ENCODE measurements at places on chromosomes 6 and 20.

- no peak for DNase-seq
Measured at GRCh38 chr20:32966382-32966781, 37.9 kb downstream of the SUN5 start.

GRCh38 chr6:75023634-75024033 lies 182.2 kb downstream of the COL12A1 start:
- DNase-seq = no peak

DNA sequence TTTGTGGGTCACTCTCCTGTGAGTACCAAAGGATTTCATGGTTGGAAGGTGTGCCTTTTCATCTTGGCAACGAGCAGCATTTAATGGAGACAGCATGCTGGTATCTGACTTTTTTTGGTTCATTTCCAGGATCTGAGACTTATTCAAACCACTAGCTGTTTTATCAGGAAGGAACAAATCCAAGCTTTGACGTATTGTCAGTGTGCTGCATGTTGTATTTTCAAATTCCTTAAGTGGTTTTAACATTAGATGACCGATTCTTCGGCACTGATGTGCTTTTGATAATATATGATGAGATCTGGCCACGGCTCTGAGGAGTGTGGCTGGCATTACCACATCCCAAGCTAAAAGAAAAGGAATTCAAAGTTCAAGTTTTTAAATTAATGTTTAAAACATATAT lies 6.4 kb downstream of the RMND1 start:
- no peak for DNase-seq

DNA sequence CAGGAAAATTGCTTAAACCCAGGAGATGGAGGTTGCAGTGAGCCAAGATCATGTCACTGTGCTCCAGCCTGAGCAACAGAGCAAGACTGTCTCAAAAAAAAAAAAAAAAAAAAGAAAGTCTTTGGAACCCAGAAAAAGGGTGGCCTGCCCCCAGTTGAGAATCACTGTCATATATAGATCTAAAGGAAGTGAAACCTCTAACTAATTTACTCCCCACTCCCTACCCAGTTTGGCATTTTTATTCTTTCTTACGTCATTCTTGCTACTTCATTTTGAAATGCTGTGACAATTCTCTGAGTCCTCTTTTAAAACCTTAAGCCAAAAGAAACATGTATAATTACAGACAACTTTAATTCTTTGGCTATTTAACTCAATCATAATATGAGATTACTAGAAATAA lies 254.8 kb downstream of the CDC5L start:
- no peak for DNase-seq

DNA sequence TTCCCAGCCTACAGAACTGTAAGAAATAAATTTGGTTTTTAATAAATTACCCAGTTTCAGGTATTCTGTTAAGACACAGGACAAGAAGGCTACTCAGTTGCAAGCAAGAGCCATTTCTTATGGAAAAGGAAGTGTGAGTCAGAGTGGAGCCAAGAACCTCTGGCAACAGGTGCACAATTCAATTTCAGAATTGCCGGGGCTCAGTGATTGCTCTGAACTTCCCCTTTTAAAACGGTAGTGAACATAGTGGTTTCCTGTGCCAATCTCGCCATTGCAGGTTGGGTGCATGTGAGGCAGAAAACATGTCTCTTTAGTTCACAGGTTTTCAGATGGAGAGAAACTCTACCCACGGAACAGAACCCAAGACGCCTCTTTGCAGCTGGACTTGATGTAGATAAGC lies 16.4 kb downstream of the PIGT start:
- DNase-seq = no peak

GRCh38 chr6:33329058-33329457 lies 11.5 kb upstream of the ZBTB22 start:
- no peak for DNase-seq

- no peak for DNase-seq
Measured at GRCh38 chr6:147057188-147057587, 147.0 kb upstream of the STXBP5 start.

DNA sequence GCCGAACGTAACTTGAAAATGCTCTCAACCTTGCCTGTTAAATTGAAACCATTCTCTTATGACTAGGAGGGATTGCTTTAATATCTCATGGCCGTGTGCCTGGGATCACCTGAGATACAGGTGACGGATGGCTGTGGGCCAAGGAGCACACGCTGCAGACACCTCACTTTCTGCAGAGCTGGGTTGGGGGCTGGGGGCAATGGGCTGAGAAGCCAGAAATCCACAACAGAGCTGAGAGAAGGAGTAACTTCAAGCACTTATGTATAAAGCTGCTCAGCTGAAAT lies 170.9 kb downstream of the DTNBP1 start:
- DNase-seq = no peak
